NCI-H2107 (cell line): ENCODE measurements at places on chromosomes 13 and 19.
A peak's percentile ranks its signal among the peaks of the same experiment; 100 is the strongest.

- no peak for DNase-seq
Measured at GRCh38 chr13:105147461-105147860, 1388.0 kb downstream of the EFNB2 start.

- DNase-seq, result peak; percentile 51
Measured at GRCh38 chr19:41957838-41958366, 1.2 kb downstream of the RABAC1 start.

DNA sequence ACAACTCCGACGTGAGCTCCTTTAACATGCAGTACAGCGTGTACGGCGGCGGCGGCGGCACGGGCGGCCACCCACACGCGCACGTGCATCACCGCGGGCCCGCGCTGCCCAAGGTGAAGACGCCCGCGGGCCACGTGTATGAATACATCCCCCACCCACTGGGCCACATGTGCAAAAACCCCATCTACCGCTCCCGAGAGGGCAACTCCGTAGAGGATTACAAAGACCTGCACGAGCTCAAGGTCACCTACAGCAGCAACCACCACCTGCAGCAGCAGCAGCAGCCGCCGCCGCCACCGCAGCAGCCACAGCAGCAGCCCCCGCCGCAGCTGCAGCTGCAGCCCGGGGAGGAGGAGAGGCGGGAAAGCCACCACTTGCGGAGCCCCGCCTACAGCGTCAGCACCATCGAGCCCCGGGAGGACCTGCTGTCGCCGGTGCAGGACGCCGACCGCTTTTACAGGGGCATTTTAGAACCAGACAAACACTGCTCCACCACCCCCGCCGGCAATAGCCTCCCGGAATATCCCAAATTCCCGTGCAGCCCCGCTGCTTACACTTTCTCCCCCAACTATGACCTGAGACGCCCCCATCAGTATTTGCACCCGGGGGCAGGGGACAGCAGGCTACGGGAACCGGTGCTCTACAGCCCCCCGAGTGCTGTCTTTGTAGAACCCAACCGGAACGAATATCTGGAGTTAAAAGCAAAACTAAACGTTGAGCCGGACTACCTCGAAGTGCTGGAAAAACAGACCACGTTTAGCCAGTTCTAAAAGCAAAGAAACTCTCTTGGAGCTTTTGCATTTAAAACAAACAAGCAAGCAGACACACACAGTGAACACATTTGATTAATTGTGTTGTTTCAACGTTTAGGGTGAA, 6.6 kb downstream of the SLITRK5 start:
- peak; percentile 1 for DNase-seq

- no peak for DNase-seq
Measured at GRCh38 chr19:1796395-1797142, 15.5 kb downstream of the ATP8B3 start.

DNA sequence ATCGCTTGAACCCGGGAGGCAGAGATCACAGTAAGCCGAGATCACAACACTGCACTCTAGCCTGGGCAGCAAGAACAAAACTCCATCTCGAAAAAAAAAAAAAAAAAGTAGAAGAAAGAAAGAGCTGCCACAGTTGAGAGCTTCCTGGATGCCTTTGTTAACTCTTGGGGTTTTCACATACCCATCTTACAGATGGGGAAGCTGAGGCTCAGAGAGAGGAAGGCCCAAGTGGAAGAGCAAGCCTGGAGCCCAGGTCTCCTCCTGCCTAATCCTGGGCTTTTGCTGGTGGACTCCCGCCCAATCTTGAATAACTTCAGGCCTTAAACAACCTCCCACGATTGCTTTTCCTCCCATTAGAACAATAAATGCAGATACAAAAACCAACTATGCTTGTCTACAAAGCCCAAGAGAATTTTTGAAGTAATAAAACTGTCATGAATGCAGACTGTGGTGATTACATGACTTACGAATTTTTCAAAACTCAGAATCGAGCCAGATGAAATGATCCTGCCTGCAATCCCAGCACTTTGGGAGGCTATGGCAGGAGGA, 41.7 kb downstream of the LTBP4 start:
- DNase-seq, result no peak

DNA sequence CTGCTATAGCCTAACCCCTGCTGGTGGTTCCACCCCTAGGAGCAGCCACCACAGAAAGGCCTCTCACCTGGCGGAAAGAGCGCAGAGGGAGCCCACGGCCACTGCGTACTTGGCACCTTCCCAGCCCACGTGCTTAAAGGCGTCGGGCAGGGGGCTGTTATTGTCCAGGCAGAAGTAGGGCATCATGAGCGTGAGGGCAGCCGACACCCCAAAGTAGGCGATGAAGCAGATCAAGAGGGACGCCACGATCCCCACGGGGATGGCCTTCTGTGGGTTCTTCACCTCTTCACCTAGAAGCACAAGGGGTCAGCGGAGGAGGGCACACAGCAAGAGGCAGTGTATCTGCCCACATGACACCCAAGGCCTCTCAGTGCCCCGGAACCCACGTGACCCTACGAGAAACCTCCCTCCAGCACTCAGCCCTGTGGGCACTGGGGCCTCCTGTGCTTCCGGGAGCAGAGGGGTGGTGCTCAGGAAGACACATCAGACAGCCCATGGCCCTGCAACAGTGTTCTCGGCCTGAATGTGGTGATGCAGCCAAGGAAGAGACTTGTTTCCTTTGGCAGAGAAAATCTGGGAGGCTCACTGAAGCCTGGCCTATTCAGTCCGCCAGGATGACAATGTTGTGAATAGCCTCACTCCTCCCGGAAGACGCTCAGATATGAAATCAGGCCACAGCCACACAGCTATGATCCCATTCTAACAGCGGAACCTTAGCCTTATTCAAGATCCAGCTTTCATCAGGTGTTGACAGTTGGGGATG, 72.1 kb downstream of the SLC7A1 start:
- no peak for DNase-seq

GRCh38 chr19:4337906-4338440, 654 bp downstream of the STAP2 start:
- DNase-seq, result no peak

DNA sequence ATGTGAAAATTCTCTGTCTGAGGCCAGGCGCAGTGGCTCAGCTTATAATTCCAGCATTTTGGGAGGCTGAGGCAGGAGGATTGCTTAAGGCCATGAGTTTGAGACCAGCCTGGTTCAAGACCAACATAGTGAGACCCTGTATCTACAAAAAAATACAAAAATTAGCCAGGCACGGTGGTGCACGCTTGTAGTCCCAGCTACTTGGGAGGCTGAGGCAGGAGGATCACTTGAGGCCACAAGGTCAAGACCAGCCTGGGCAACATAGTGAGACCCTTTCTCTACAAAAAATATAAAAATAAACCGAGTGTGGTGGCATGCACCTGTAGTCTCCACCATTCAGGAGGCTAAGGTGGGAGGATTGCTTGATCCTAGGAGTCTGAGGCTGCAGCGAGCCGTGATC, 2.2 kb upstream of the FCGBP start:
- DNase-seq, result no peak

GRCh38 chr13:96851856-96852445, 142.3 kb downstream of the OXGR1 start:
- no peak for DNase-seq

GRCh38 chr19:39937787-39938186, 3.4 kb upstream of the FCGBP start:
- DNase-seq, result no peak

DNA sequence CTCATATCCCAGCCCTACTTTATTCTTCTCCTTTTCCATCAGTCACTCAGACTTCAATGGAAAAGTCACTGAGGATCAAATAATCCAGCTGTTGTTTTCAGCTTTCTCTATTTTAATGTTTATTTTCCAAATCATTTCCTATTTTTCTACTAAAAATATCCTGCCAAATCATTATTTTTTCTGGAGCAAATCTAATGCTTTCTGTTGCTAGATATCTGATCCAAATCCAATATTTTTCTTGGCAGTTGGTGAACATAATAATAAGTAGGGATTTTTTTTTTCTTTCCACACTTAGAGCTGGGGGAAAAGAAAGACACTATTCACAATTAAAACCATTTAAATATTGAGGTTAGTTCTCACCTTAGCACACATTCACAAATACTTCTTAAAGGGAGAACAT, 656.1 kb downstream of the DACH1 start:
- DNase-seq, result no peak

GRCh38 chr19:5983367-5983955, 5.5 kb upstream of the RANBP3 start:
- no peak for DNase-seq
